Stimulated activated CD8-positive, alpha-beta memory T cell treated with anti-CD3 and anti-CD28 coated beads, Interleukin-12 subunit alpha, Interleukin-12 subunit beta, amount 100 ng/mL, for 4 hours (primary cell): ENCODE measurements at places on chromosomes 7 and 10.

DNA sequence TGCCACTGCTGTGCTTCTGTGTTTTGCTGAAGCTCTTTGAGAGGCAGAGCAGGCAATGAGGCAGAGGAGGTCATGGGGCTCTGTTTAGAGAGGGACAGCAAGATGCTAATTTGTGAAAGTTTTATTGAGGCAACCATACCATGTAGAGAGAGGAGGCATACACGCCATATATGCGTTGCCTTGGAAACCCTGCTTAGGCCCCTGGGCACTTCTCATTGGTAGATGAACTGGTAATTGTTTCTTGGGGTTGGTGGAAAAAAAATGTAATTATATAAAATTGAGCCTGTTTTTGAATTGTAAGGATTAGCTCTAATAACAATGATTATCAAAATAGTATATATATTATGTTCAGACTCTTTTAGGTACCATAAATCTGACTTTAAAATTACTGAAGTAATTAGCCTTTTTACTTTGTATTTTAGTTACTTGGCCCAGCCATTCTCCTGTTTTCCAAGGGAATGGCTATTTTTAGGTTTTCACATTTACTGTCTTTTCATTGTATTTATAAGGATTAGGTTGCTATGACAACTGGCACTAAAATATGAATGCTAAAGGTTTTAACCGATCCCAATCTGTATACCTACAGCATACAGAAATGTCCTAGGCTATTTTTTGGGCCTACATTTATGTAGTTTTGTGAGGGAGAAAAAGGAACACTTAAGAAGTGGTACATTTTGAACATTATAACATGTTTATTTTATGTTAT lies 52.4 kb downstream of the BZW2 start:
- no peak for DNase-seq

DNA sequence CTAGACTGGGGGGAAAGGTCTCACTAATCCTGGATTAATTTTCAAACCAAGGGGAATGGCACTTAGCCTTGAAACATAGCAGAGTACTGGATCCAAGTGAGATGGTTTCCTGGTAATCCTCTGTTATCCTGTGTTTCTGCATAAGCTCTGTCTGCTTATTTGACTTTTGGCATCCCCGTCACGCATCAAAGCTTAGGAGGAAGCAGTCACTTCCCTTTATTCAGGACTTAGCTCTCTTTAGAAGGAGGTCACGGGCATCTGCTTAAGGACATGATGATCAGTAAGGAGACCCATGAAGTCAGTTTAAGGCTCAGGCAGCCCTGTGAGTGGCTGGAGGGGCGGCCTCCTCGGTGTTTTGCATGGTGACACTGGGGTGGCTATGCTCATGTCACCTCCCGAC lies 30.0 kb downstream of the TSPAN15 start:
- DNase-seq = no peak

GRCh38 chr7:70389531-70390151 lies 742.3 kb upstream of the GALNT17 start:
- no peak for DNase-seq

DNA sequence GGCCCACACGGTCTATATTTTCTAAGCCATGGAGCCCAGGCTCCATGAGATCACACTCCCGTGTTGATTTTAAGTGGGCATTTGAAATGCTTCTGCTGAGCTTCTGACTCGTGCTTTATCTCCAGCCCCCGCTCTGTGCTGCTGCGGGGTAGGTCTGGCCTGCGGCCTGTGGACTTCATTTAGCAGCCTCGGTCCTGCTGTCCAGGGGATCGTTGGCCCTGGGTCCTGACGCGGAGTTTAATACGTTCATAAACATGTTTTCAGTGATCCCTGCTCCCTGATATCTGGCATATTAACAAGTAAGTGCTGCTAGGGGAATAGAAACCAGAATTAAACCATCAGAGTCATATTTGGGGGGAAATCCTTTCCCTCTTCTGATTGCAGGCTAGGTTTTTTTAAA lies 540.3 kb upstream of the MGMT start:
- DNase-seq = no peak
